ENCODE measurements at places on chromosomes 3 and 15.

- no peak for DNase-seq
Measured at GRCh38 chr3:136277115-136277514, 27.0 kb downstream of the PCCB start.

DNA sequence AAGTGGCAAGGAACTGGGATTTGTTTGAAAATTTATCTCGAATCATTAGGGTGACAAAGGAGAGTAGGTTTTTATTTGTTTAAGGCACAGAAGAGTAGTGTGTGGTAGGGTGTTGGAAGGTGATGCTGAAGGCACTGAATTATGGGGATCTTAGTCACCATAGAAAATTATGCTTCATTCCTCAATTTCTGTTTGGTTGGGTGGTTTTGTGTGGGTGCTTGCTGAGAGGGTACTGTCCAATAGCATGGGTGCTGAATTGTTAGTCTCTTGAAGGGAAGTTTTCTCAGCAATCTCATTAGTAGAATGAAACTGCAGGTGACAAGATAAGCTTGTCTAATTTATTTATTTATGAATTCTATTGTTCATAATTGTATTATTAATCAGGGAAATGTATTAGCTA lies 610.9 kb downstream of the AGBL1 start:
- no peak for DNase-seq

GRCh38 chr15:75952525-75952924 lies 48.8 kb downstream of the FBXO22 start:
- no peak for DNase-seq

GRCh38 chr15:48940508-48940907 lies 23.2 kb downstream of the SHC4 start:
- no peak for DNase-seq

DNA sequence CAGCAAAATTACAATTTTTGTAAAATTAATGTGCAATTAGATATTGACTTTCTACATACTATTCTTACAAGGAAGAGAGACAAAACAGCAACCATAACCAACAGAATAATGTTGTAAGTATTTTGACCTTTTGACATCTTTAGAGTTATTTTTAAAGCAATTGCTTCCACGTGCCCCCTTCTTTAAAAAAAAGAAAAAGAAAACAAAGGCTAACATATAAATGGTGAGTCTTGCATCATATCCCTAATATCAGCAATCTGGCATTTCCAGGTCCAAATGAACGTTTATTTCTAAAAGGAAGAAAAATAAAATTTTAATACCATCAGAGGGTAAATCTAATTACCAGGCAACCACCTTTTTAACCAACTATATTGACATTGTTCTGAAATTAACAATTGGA lies 19.3 kb upstream of the STRIT1 start:
- no peak for DNase-seq

DNA sequence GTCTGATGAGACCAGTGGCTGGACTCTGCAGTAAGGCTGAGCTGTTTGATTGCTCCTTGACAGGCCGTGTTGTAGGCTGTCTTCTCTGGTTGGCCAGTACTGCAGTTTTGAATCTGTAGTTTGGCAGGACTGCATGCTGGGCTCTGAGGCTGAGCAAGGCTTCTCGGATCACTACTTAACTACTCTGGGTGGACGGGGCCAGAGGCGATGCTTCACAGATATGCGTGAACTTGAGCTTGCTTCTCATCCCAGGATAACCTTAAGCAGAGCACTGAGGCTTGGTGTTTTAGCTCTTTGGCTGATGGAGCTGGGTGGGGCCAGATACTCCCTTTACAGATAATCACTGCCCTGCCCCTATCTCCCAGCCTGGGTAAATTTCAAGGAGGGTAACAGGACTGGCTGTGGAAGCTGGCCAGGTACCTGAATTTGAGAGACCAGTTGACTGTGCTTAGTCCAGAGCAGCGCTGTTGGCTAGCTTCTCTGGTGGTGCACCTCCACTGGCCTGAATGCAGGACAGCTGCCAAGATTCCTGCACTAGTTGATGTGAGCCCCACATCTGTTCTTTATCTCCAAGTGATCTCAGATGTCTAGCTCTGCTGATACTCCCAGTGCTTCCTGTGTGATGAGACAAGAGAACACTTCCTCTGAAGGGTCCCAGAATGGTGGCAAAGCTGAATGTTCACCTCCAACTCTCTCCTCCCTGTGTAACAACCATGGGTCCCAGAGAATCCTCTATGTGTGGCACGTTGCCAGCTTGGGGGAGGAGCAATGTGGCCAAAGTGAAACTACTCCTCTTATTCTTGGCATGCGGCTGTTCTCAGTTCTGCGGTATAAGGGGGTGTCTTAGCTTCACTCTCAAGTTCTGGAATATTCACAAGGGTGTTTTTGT lies 37.9 kb downstream of the RPL39L start:
- DNase-seq, result no peak

DNA sequence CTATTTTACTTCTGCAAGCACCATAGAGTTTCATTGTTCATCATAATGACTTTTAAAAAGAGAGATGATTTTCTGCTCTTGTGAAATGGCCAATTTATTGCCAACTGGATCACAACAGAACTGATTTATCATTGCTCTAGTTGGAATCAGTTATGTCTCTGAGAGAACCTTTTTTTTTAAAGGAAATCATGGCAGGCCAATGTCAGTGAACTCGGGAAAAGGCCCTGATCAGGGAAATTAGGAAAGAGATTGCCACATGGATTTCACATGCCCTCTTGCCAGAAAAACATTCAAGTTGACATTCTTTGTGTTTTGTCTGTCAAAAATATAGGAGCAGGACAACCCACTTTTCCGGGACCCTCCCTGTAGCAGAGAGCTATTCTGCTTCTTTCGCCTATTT lies 12.6 kb upstream of the SLC25A26 start:
- DNase-seq, result no peak

DNA sequence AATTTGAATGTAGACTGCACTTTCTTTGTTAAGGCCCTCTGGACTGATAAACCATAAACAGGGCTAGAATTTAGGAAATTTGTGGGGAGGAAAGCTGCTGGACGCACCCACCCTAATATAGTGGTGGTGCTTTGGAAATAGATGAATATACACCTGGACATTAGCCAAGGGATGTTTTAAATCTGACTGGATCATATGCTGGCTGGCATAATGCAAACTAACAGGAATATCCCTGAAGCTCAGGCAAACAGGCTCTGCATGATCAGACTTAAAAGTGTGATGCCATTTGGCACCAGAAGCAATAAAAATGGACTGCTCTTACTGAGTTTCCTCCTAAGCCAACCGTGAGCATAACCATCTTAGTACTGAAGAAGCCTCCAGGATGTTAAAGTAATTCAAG lies 465.8 kb upstream of the ROBO1 start:
- DNase-seq, result no peak

- DNase-seq, result no peak
Measured at GRCh38 chr3:195260280-195260905, 10.6 kb downstream of the XXYLT1 start.

- DNase-seq, result no peak
Measured at GRCh38 chr3:64445944-64446300, 220.7 kb upstream of the PRICKLE2 start.

DNA sequence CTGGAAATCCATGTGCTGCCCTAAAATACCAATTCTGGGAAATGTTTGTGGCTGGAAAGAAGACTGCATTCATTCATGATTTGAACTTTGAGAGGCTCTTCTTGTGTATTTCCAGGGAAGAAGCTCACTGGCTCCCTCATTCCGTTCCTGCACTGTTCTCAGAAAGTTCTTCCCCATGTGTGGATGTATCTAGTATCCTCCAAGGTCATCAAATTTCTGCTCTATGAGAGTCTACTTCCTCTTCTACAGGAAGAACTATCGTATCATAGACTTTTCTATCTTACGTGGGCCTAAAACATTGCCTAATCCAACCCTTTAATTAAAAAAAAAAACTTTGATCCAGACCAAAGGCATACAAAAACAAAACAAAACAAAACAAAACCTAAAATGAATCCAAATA lies 2.9 kb downstream of the CCR3 start:
- no peak for DNase-seq
